ENCODE measurements at places on chromosomes 1 and 21.

- DNase-seq, result no peak
Measured at GRCh38 chr1:221689138-221689537, 52.8 kb downstream of the DUSP10 start.

DNA sequence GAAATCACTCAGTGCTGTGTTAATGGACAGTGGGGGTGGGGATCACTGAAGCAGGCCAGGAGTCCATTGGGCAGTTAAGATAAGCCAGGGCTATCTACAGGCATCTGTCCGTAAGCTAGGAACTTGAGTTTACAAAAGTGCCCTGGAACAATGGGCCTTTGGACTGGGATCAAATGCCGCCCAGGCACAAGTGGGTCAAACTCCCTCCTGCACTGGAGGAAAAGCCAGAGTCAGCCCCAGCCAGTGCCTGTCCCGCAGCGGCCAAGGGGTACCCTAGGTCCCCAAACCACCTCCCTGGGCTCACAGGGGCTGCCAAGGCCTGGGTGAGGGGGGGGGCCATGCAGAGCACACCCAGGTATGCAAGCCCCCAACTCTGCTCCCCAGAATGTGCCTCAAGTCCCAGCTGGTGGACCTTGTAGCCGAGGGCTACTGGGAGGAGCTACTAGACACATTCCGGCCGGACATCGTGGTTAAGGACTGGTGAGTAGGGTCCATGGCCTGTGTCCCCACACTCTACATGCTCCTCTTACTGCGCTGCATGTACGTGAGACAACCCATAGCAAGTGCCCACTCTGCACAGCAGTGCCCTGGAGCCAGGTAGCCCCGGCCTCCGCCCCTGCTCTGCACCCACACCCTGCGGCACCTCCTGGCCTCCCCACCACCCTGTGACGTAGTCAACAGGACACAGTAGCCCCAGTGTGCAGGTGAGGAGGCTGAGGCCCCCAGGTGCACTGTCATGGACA lies 7.7 kb downstream of the FBXO6 start:
- no peak for DNase-seq

GRCh38 chr1:167435484-167435883 lies 82.8 kb downstream of the CD247 start:
- DNase-seq, result no peak

DNA sequence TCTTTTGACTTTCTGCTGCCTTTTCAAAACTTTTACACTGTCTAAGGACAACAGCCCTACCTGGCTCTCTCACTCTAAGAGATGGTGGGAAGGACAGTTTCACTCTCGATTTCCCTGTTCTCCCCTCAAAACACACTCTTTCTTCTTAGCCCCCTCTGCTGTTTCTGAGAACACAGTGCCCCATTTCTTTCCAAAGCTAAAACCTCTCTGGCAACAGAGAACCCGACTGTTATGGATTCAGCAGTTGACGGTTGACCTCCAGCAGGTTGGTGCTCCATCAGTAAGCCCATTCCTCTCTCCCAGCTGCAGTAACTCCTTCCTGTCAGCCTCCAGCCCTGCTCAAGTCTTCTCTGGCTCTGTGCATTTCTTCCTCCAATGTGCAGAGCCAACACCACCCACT lies 88.2 kb upstream of the ABCD3 start:
- no peak for DNase-seq

DNA sequence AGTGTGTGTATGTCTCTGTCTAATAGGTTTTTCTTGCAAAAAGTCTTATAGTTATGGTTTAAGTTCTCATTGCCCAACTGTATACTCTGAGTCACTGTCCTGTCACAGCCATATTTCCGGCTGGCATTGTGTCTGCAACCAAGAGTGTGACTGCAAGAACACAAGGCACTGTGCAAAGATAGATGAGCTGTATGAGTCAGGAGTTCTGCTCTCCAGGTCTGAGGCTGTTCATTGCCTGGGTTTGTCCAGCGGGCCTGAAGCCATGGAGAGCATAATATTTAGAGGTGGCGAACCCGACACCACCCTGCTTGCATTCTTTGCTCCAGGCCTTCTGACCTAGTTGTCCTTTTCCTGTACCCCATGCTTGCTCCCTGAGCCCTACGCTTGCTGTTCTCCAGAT lies 50.9 kb upstream of the CNIH3 start:
- DNase-seq, result no peak

All from activated T-cell treated with anti-CD3 and anti-CD28 coated beads, Interleukin-2, amount 50 U/mL, for 4 hours (primary cell).